ENCODE measurements at places on chromosomes 16 and 17.

DNA sequence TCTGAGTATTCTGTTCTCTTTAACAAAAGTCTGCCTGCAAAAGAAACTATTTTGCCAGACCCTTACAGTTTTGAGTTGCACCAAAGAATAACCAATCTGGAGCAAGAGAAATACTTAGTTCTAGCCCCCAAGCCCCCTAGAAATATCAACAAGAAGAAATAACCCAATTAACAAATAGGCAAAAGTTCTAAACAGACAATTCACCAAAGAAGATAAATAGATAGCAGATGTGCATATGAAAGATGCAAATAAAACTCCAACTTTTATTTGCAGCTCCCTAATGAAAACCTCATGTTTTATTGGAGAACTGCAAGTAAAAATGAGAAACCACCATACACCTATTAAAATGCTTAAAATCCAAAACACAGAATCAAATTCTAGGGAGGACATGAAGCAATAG lies 1308.0 kb downstream of the CDH11 start:
- no peak for DNase-seq

GRCh38 chr16:1258906-1259759 lies 3.3 kb downstream of the TPSD1 start:
- DNase-seq: no peak

DNA sequence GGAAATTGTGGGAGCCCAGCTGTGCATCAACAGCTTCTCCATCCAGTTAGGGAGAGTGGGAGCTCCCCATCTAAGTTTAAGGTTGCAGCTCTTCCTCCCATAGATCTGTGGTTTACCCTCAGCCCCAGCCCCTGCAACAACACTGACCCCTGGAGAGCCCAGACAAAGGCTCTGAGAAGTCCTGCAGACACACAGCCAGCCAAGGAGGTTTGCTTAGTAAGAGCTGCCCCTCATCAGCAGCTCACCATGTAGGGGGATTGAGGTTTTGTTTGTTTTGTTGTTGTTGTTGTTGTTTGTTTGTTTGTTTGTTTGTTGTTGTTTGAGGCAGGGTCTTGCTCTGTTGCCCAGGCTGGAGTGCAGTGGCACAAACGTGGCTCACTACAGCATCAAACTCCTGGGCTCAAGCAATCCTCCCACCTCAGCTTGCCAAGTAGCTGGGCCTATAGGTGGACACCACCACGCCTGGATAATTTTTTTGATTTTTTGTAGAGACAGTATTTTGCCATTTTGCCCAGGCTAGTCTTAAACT lies 138.6 kb downstream of the CLEC16A start:
- DNase-seq: no peak

DNA sequence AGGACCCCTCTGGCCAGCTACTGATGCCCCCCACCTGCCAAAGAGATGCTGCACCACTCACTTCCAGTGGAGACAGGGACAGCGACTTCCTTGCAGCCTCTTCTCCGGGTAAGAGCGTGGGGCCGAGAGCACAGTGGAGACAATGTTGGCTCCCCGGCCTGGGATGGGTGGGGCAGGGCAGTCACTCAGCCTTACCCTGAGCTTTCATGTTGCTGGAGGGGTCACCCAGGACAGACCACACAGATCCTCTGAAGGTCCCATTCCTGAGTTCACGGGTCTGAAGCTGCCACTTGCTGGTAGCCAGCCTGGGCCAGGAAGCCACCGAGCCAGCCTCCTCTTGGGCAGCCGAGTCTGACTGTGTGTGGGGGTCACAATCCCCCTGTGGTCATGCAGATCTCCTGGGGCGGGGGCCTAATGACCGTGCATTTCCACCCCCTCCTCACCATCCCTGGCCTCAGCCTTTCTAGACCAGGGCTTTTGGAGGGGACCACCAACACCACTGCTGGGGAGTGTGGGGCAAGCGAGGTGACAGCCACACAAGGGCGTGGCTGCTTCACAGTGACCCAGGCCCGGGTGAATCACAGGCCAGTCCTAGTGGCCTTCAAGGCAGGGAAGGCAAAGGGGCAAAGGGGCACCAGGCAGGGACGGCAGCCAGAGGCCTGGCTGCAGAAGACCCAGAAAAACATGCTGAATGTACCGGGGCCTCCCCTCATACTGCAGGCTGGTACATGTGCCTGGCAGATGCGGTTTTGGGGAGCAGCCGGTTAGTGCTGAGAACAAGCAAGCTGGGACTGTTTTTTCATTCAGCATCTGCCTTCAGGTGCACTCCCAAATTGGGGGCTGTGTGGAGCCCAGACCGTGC lies 10.4 kb downstream of the TAF1C start:
- DNase-seq: no peak

DNA sequence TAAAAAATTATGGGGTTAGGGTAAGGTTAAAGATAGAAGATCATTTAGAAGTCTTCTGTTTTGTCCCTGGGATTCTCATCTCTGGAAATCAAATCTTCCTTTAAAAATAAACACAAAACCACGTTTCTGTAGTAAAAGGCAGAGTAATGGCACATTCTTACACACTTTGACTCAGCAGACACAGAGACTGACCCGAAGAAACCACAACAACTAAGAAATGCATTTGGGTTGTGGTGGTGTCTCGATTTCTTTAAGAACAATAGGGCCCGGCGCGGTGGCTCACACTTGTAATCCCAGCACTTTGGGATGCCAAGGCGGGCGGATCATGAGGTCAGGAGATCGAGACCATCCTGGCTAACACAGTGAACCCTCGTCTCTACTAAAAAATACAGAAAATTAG lies 54.9 kb upstream of the MYH10 start:
- DNase-seq: no peak

GRCh38 chr16:89135971-89136765 lies 35.4 kb upstream of the CDH15 start:
- DNase-seq: no peak

GRCh38 chr17:36608794-36609497 lies 7.6 kb downstream of the MRM1 start:
- no peak for DNase-seq

DNA sequence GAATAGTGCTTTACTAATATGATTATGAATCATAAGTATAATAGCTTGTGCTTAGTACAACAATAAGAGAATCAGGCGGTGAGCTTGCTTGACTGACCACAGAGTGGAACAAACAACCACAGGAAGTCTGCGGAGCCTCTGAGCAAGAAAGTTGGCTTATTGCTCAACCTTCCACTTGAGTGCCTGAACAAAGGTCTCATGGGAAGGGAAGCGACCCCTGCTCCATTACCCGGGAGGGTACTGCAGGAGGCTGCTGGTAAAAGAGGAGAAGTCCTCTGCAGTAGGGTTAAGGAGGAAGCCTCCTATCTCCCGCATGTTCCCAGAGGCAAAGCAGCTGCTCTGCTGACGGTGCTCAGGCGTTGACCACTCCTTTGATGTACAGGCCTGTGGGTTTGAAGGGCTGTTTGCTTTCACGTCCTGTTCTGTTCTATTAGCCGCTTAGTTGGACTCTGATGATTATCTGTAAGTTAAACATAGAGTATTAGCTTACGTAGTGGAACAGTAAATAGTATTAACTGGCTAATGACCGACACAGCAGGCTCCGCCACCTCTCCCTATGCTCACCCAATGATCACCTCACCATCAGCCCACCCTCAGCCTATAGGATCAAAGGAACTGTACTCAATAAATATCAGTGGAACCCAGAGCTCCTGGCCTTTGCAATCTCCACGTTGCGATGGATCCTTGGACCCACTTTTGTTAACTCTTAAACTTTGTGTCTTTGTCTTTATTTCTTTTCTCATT lies 17.5 kb downstream of the ALOX15B start:
- DNase-seq: no peak

DNA sequence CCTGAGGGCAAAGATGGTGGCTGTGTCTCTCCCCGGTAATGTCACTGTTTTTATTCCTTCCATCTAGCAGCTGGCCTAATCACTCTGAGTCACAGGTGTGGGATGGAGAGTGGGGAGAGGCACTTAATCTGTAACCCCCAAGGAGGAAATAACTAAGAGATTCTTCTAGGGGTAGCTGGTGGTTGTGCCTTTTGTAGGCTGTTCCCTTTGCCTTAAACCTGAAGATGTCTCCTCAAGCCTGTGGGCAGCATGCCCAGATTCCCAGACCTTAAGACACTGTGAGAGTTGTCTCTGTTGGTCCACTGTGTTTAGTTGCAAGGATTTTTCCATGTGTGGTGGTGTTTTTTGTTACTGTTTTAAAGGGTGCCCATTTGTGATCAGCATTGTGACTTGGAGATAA lies 5.5 kb upstream of the RAPGEFL1 start:
- no peak for DNase-seq

- no peak for DNase-seq
These were observed 366 bp downstream of the ANKS3 start for GRCh38 chr16:4733747-4734062.

Data from stimulated activated CD4-positive, alpha-beta T cell treated with anti-CD3 and anti-CD28 coated beads, Interleukin-1b, Interleukin-23, amount 100 ng/mL, for 1 hour (primary cell).